ENCODE measurements at places on chromosomes 16 and 17.

GRCh38 chr16:29662729-29663015 is 375 bp upstream of the SPN start:
- DNase-seq, result no peak

GRCh38 chr16:13189250-13189649 is 287.9 kb downstream of the SHISA9 start:
- no peak for DNase-seq

GRCh38 chr16:21990381-21990944 is 10.5 kb downstream of the PDZD9 start:
- no peak for DNase-seq

DNA sequence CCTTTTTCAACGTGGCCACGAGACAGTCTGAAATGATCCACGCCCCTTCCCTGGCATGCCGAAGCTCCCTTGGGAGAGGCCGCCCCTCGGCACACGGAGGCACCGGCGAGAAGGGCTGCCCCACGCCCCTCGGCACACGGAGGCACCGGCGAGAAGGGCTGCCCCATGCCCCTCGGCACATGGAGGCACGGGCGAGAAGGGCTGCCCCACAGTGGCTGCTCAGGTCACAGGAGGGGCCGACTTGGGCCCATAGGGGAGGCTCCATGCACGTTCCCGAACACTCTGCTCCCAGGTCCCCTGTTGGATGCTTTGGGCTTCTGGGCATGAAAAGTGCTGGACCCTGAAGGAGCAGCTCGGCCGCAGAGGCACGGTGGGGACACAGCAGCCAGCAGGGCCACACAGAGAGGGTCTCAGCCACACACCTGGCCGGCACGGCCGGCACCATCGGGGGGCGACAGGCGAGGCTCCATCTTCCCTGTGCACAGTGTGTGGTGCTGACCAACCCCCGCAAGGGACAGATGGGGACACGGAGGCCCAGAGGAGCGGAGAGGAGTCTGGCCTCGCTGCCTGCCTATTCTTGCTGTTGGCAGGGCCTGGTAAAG is 42.8 kb downstream of the CBFA2T3 start:
- no peak for DNase-seq

DNA sequence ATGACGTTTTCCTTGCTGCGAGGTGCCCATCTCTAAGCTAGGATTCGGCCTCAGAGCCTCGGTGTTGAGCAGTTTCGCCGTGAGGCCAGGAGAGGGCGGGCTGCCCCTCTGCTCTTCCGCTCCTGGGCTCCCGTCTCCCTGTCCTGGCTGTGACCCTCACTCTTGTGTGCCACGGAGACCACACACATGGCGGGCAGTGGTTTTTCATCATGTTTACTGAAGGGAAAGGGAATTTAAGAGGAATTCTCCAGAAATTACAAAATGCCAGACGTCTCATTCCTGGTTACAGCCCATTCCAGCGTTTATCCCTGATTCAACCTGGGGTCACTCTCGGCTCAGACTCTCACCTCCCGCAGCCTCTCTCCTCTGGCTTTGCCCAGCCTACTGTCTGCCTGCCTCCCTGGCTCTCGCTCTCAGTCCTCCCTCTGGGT is 96.8 kb upstream of the ELAC2 start:
- DNase-seq, result peak; percentile 63

DNA sequence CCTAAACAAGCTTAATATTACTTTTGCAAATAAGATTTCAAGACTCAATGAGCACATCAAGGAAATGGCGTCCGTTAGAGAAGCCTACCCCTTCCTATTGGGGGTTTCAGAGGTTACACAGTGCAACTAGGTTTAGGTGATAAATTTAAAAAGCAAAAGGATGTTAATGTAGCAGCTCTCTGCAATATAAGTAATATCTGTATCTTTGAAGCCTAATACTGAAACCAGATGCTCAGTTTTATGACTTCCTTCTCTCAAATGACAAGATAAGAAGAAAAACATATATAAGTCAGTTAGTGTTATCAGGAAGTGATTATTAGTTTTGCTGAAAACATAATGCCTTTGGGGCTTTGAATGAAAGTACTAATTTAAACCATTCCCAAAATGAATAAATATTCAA is 54.3 kb upstream of the MED13 start:
- DNase-seq, result no peak

- DNase-seq, result no peak
Measured at GRCh38 chr16:79301051-79301450, 299.5 kb downstream of the MAF start.

GRCh38 chr17:40617678-40618240 is 29.9 kb downstream of the SMARCE1 start:
- DNase-seq, result no peak

- DNase-seq, result peak; percentile 73
Measured at GRCh38 chr17:16516594-16517051, 24.6 kb upstream of the LRRC75A start.

DNA sequence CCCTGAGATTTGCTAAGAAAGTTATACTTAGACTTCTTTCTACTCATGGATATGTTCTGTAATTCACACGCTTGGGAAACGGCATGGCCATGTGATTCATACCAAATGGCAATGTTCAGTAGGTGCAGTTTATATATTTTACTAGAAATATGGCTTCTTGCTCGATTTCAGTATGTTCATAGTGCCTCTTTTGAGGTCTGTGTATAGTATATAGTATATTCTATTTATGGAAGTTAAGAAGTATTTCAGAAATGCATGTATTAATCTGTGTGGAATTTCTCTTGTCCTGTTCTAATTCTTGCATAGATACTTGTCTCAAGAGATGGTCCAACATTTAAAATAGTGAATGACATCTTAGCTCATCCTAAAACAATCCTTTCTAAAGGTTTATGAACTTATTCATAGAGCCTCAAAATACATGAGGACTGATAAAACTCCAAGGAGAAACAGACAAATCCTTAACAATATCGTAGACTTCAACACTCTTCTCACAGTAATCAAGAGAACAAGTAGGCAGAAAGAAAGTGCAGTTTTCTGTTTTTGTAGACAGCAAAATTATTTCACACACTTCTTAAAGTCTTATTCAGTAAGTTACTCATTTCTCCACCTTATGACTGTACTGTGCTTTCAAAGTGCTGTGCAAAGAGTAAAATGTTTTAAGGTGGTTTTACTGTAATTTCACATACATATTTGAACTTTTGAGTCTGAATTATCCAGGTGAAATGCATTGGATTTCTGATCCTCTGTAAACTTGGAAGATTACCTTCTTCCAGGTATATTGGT is 11.1 kb downstream of the BPTF start:
- no peak for DNase-seq

DNA sequence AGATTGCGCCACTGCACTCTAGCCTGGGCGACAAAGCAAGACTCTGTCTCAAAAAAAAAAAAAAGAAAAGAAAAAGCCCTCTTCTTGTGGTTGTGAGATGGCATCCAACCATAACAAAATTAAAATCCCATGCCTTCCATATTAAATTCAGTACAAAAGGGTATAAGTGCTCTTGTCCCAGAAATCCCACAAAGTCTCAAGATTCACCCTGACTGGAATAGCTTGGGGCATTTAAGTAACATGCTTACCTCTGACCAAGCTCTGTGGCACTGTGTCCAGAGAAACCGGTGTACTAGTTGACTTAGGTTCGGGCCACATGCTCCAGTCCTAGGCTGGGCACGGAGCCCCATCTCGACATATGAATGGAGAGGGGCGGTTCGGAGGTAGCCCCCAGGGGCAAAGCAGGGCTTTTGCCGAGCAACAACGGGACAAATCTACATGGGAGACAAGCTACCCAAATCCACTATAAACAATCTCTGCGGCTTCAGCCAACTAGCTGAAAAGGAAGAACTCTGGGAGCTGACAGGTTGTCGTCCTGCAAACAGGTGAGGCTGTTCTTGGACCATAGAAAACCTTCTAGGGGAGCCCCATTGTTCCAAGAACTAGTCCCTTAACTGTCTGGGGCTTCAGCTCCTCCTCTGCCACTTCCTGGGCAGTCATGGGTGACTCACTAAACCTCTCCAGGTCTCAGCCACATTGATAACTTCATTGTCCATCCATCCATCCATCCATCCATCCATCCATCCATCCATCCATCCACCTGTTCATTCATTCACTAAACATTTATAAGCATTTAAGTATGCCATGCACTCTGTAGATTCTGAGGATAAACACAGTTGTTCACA is 10.3 kb upstream of the IL4R start:
- DNase-seq, result no peak

- peak; percentile 51 for DNase-seq
Measured at GRCh38 chr17:78300962-78301820, 58.7 kb downstream of the SOCS3 start.

DNA sequence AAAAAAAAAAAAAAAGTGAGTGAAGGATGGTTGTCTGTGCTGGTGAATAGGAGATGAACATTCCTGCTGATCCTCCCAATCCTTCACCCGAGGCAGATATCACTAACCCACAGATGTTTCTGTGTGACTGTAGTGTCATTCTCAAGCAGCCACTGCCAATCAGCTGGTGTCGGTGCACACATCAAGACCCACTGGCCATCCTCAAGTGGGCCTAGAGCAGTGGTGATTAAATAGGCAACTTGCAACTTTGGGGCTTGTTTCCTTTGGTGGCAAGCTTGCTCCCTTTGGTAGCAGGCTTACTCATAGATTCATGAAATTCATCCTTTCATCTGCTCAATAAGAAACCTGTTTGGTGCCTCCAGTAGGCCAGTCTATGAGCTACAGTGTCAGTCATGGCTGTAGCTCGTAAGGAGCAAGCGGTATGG is 51.1 kb upstream of the LGALS9 start:
- DNase-seq, result no peak

GRCh38 chr16:68234188-68235107 is 1.5 kb downstream of the ESRP2 start:
- no peak for DNase-seq

DNA sequence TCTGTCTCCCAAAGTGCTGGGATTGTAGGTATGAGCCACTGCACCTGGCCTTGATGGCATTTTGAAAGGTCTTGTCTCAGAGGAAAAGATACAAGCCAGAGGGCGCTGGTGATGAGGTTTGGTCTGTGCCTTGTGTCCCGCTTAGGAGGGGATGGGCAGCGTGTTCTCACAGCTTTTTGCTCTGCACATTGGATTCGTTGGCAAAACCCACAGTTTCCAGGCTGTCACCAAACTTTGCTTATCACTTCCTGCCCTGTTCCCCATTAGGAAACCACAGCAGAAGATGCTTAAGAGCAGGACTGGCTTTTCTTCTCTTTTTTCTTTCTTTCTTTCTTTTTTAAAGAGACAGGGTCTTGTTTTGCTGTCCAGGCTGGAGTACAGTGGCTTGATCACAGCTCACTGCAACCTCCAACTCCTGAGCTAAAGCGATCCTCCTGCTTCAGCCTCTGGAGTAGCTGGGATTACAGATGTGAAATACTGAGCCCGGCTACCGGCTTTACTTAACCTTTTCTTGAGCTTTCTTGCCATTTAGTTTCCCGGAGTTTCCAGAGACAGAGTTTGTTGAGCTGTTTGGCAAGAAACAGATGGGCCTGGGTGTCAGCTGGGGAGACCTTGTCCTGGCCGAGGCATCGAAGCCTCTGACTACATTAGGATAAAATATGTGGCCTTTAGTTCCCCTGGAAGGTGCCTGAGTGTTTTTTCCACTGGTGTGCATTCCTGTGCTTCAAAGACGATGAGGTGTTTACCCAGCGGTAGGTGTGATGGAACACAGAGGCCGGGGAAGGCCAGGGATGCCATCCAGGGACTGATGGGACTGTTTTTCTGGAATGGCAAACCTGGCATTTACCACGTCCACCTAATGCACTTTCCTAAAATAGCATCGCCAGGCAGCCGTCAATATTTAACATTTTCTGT is 112.9 kb downstream of the ABCC1 start:
- no peak for DNase-seq

GRCh38 chr17:44961921-44962350 is 6.2 kb downstream of the C1QL1 start:
- DNase-seq, result peak; percentile 79

DNA sequence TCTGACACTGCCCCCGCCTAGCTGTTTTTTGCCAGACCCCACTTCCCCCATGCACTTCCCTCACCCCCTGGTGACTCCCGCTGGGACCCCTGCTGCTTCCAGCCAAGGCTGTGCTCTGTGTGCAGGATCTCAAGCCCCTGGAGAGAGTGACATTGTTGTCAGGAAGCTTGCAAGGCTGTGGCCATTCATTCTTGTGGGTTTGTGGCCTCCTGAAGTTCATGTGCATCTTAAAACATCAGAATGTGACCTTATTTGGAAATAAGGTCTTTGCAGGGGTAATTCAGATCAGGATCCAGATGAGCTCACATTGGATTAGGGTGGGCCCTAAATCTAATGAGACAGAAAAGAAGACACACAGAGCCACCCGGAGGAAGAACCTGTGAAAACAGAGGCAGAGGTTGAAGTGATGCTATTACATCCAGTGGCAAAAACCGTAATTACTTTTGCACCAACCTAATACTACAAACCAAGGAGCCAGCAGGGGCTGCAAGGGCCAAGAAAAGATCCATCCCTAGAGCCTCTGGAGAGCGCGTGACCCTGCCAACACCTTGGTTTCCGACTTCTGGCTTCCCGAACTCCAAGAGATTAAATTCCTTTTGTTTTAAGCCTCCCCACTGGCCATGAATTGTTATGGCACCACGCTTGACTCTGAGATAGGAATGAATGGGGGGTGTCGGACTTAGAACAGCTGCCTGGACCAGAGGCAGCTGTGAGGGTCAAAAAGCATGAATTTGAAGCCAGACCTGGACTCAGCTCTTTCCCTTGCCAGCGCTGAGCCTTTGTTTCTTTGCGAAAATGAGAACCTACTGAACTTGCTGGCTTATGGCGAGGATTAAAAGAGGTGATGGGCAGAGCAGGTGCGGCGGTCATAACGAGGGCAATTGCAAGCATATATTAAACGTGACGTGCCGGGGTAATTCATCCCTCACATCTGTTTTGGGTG is 75.5 kb downstream of the BMERB1 start:
- DNase-seq, result no peak

DNA sequence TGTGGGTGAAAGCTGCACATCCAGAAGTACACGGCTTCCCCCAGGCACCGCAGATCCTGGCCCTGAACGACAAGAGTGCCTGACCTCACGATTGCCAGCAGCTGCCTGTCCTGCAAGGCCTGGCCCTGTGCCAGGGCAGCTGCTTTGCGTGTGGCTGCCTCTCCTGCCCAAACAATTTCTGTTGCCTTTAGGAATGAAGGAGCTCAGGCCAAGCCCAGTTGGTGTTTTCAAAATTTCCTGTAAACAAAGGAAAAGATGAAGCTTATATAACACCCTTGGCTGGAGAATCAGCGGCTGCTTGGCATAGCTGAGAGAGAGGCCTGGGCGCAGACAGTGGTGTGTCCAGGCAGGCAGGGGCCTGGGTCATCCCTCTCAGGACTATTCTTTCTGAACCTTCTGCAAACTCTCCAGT is 11.7 kb upstream of the SLC47A2 start:
- no peak for DNase-seq

DNA sequence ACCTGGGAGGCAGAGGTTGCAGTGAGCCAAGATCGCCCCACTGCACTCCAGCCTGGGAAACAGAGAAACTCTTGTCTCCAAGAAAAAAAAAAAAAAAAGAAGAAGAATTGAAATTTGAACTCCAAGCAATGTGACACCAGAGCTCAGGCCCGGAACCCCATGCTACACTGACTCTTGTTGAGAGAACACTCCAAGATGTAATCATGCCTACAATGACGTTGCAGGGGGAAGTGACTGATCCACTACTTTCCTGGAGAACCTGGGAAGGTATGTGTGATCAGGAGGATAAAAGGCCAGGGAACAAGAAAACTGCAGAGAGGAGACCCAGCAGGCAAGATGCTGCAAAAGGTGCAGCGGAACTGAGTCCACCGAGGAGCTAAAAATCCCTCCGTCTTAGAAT is 57.9 kb downstream of the ADCY9 start:
- no peak for DNase-seq

Data from H54 (cell line).